ENCODE measurements at places on chromosomes 6 and 20. TPM values are rescaled to one million over a fixed set of nuclear protein-coding genes. Genes with fewer than 3 reads are reported as not detected.

- DNase-seq = no peak
These were observed 161.5 kb downstream of the HIVEP2 start for GRCh38 chr6:142783499-142783898.

GRCh38 chr6:126072172-126072571 lies 85.8 kb downstream of the TRMT11 start:
- no peak for DNase-seq

GRCh38 chr6:53432318-53433161 lies 83.8 kb upstream of the ELOVL5 start:
- no peak for DNase-seq

- DNase-seq = no peak
These were observed 9.3 kb downstream of the PSMA7 start for GRCh38 chr20:62133864-62134263.

DNA sequence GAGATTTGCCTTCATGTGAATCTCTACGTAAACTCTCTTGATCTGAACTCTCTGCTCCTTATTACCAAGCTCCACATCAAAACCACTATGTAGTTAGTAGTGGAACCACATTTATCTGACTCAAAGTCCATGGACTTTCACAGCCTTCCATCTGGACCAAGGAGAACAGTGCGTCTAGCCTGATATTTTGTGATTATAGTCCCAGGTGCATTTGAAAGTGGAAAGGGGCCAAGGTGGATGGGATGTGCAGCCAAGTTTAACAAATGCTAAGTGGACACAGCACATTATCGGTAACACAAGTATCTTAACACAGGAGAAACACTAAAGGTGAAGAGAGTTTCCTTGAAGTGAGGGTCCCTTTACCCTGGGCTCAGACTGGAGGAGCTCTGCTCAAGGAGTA lies 281.2 kb upstream of the SGK1 start:
- DNase-seq = no peak

GRCh38 chr6:25215881-25216280 lies 63.3 kb upstream of the CARMIL1 start:
- DNase-seq = no peak

GRCh38 chr20:24778585-24779031 lies 170.5 kb upstream of the CST7 start:
- no peak for DNase-seq

UBD gene
- polyA plus RNA-seq = 0.75 TPM

SLC17A9 gene
- polyA plus RNA-seq = 0.95 TPM

PCK1 gene
- polyA plus RNA-seq = 10.6 TPM

STMN3 gene
- 26.7 TPM for polyA plus RNA-seq

ATRN gene
- 54.2 TPM for polyA plus RNA-seq

PPP1R3G gene
- 1.5 TPM for polyA plus RNA-seq

SLC17A2 gene
- polyA plus RNA-seq = 0.74 TPM
